Activated naive CD4-positive, alpha-beta T cell treated with anti-CD3 and anti-CD28 coated beads for 36 hours (primary cell): ENCODE measurements at places on chromosomes 6 and 20. TPM values are rescaled to one million over a fixed set of nuclear protein-coding genes. Genes with fewer than 3 reads are reported as not detected.

DNA sequence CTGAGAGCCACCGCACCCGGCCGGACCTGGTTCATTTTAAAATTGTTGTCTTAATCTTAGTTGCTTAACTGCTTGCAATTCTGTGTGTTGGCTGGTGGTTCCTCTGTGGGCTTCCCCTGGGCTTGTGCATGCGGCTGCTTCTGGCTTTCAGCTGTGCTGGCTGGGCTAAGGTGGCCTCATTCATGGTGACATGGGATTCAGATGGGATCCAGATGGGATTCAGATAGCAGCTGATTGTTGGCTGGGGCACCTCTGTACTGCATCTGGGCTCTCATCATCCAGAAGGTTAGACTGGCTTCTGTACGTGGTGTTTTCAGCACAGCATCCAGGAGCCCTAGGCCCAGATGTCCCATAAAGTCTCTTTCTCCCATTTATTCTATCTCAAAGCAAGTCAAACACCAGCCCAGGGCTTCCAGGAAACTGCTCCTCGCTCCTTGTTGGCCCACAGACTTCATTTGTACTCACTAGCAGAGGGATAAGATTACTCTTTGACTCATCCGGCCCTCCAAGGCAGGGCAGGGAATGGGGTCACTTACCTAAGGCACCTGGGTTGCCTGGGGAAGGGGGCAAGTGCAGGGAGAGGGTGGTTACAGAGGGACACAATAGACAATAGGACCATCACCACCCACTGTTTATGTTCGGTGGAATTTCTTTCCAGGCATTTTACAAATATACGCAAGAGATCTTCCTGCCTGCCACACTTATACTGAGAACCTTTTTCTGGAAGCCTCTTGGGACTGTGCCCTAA, 10.2 kb upstream of the PEDS1 start:
- DNase-seq, result no peak

CST2 gene
- total RNA-seq, result not detected

GRCh38 chr20:1568163-1568490, 10.6 kb upstream of the SIRPD start:
- DNase-seq, result no peak

DNA sequence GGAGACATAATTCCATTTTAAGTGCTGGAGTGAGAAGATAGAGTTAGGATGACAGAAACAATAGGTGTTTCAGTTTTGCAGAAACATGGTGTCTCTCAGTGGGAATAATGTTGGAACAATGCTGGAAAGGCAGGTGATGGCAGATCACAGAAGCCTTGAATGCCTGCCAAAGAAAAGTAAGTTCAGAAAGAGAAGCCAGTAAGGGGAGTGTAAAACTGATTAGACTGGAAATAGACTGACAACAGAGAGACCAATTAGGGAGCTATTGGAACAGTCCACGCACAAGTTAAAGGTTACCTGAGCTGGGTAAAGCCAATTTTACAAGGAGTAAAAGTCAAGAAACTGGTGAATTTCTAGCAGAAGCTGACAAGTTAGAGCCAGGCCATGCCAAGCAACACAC, 142.9 kb downstream of the TFAP2A start:
- no peak for DNase-seq

- DNase-seq, result peak; percentile 65
Measured at GRCh38 chr6:25366903-25367545, 87.8 kb downstream of the CARMIL1 start.

DNA sequence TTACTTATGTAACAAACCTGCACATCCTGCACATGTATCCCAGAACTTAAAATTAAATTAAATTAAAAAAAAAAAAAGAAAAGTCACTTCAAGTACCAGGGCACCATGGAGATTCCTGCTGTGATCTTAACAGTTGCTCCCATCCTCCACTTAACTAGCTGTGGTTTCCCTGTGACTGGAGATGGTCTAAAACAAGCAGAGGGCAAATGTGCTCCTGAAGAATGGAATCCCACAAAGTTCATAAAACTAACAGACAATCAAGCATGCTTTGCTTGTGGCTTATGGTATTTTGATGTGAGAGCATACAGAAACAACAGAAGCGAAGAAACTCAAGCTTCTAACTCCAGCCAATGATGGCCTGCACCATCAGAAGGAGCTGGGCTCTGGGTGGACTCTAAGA, 153.6 kb upstream of the KCNK16 start:
- DNase-seq, result no peak

TCP11 gene
- total RNA-seq, result not detected

DEFB116 gene
- total RNA-seq, result not detected

AGER gene
- 17.0 TPM for total RNA-seq

PSORS1C2 gene
- total RNA-seq, result not detected

DNA sequence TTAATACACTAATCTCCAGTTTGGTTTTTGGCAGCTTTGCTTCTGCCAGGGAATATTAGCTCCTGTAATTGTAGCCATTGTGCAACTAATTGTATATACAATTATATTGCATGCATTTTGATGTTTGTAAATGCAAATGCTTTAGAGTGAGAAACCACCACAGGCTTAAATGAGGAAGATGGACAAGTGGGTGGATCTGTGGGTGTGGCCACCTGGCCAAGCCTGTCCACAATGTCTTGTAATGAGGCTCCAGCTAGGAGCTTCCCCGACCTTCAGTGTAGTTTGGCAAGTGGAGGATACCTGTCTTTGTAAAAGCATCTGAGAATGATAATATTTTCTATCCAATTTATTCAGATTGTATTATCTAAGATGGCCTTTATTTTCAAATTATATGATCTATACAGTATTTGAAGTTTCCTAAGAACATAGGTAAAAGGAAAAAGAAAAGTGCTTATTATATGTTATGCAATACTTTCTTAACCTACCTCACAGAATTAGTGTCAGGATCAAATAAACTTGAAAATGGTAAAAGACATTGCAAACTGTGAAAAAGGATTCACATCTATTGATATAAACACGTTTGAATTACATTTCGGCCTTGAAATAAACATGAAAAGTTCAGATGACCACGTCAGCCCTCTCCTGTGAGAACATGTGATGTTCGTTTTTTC, 49.3 kb upstream of the ARID1B start:
- no peak for DNase-seq

- DNase-seq, result no peak
Measured at GRCh38 chr6:116084284-116084683, 16.4 kb upstream of the NT5DC1 start.

PRPH2 gene
- not detected for total RNA-seq

EYS gene
- not detected for total RNA-seq

FAM83D gene
- total RNA-seq, result 13.6 TPM

DNA sequence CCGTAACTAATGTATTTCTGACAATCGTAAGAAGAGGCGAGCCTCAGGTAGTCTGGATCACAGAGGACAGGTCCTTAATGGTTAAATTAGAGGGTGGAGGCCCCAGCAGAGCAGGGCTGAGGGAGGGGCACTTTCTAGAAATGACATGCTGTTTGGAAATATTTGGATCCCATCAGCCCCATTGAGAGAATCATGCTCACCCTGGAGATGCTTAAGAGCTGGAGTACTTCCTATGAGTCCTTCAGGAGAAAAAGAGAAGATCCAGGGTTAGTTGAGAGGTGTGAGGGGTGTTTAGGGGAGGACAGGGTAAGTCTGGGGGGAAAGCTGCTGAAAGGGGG, 123.0 kb downstream of the TCP11 start:
- DNase-seq, result no peak

DNA sequence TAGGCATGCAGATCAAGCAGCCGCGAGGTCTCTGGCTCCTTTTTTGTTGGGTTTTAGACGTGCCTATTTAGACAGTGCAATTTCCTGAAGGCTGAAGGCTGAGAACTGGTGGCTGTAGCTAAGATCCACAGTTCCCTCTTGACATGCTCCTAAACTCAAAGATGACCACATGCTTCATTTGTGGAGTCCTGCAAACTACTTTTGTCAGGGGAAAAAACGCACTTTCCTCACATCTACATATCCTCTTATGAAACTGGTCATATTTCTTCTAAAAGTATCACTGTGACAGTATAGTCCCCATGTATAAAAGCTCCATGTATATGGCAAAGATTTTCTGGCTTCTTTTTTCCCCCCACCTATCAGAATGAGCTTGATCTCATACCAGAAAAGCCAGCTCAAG, 30.7 kb downstream of the LYRM4 start:
- no peak for DNase-seq

SIRPB1 gene
- total RNA-seq, result 1.4 TPM

- no peak for DNase-seq
Measured at GRCh38 chr6:36642913-36643817, 35.3 kb upstream of the CDKN1A start.

- no peak for DNase-seq
Measured at GRCh38 chr6:170165085-170165470, 125.8 kb downstream of the DLL1 start.

ZBTB24 gene
- 6.9 TPM for total RNA-seq

VGLL2 gene
- not detected for total RNA-seq

- no peak for DNase-seq
Measured at GRCh38 chr6:71137973-71138372, 150.6 kb upstream of the OGFRL1 start.

RIPOR3 gene
- total RNA-seq, result not detected

DNA sequence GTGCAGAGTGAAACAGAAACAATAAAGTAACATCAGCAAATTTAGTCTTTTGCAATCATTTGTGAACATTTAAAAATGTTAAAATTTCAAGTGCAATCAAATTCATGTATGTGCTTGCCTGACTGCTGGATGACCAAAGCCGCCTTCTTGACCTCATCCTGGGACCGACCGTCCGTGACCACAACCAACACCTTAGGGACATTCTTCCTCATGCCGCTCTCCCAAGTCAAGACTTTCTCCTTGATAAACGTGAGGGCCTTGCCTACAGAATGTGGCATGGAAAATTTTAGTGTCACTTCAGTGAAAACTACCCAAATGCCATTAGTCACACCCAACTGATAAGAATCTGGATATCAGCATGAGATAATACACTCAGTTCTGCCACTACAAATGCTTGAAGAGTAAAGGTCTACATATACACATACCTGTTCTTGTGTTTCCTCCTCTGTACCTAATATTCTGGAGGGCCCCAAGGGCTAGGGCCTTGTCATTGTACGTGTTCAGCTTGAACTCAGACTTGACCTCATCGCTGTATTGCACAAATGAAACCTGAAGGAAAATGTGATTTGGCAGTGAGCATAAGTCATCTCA, 86.8 kb downstream of the COL12A1 start:
- no peak for DNase-seq

DNA sequence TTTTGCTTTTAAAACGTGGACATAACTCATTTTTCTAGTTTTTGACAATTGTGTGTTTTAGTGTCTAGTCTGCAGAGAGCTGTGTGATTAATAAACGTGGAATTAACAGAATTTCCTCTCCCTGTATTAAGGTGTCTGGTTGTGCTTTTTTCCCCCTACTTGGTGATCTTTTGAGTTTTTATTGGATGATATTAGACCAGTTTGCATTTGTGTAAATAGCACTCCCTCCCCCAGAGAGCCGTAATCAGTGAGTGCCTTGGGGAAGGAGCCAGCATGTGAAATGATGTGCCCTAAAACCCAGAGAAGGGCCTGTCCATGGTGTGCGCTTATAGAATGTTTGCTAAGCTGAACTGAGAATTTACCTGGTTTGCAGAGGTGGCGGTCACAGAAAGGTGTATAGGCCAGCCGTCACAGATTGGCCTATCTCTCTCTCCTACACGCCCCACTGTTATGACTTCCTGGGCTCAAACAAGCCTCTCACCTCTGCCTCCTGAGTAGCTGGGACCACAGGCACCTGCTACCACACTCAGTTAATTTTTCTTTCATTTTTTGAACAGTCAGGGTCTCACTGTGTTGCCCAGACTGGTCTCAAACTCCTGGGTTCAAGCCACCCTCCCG, 42.4 kb downstream of the ALDH5A1 start:
- no peak for DNase-seq

- DNase-seq, result no peak
Measured at GRCh38 chr6:3282476-3283236, 23.9 kb downstream of the PSMG4 start.

DNA sequence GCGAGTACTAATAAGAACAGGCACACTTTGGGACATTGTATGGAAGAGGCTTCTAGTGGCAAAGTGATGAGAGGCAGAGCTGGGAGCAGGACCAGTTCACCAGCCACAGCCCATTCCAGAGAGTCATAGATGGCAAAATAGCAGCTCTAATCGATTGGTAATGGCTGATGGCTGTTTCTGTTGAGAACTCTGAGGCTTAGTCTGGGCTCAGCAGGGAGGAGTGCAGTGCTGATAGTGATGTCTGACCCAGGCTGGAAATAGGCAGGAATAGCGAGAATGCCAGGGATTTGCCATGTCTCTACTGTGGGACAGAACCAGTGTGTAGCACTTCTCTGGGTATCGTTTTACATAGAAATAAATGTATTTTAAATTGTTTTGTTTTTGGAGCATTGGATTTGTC, 620.0 kb upstream of the FLRT3 start:
- no peak for DNase-seq

MCCD1 gene
- total RNA-seq, result not detected

TCF19 gene
- 72.0 TPM for total RNA-seq

GRCh38 chr6:144897441-144897921, 612.3 kb downstream of the UTRN start:
- DNase-seq, result no peak

- no peak for DNase-seq
Measured at GRCh38 chr6:142872376-142872775, 72.6 kb downstream of the HIVEP2 start.

DNA sequence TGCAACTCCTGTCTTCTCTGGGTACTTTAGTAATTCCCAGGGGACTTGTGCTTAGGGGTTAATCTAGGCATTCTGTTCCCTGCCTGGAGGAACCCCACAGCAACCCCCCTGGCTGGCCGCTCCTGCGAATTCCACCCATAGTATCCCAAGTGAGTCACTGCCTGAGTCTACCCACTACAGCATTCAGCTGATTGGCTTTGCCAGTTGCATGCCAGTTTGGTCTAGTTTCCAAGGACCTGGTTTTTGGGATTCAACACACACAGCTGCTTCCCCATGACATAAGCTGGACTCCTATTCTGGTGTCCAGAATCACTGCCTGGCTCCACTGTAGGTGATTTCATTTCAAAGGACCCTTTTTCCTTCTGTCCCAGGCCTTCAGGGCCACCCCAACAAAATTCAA, 40.3 kb downstream of the PLCG1 start:
- no peak for DNase-seq

GRCh38 chr20:23459461-23460150, 6.9 kb upstream of the CST11 start:
- no peak for DNase-seq

NMBR gene
- total RNA-seq, result not detected

- peak; percentile 18 for DNase-seq
Measured at GRCh38 chr20:33811776-33812151, 616 bp downstream of the CHMP4B start.

LRRN4 gene
- not detected for total RNA-seq

LAMA5 gene
- total RNA-seq, result 1.5 TPM

GRCh38 chr20:53529658-53530057, 64.0 kb downstream of the ZNF217 start:
- no peak for DNase-seq

- DNase-seq, result no peak
Measured at GRCh38 chr6:89154131-89154530, 8.3 kb downstream of the PM20D2 start.

- DNase-seq, result no peak
Measured at GRCh38 chr20:13809373-13809772, 24.5 kb downstream of the NDUFAF5 start.

- DNase-seq, result no peak
Measured at GRCh38 chr6:121994919-121995318, 404.5 kb upstream of the HSF2 start.

GRCh38 chr6:146965110-146965689, 239.0 kb upstream of the STXBP5 start:
- peak; percentile 11 for DNase-seq

- peak; percentile 64 for DNase-seq
Measured at GRCh38 chr6:64330694-64331307, 695.2 kb downstream of the PHF3 start.

- DNase-seq, result no peak
Measured at GRCh38 chr20:50885781-50886180, 45.5 kb downstream of the ADNP start.
